ENCODE measurements at places on chromosomes 5 and 9.
A peak's percentile ranks its signal among the peaks of the same experiment; 100 is the strongest.

DNA sequence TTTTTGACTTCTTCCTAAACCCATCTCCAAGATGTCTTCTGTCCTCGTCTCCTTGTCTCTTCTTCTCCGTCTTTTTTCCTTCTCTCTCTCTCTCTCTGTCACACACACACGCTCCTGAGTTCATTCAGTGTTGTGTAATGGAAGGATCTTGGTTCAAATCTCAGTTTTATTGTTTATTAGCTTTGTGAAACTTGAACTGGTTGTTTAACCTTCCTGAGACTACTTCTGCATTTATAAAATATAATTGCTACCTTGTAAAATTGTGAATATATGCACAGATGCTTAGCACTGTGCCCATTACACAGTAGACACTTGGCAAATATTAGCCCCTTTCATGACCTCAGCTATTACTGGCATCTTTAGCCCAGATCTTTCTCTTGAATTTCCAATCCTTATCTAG, 2.4 kb upstream of the NADK2 start:
- no peak for DNase-seq

DNA sequence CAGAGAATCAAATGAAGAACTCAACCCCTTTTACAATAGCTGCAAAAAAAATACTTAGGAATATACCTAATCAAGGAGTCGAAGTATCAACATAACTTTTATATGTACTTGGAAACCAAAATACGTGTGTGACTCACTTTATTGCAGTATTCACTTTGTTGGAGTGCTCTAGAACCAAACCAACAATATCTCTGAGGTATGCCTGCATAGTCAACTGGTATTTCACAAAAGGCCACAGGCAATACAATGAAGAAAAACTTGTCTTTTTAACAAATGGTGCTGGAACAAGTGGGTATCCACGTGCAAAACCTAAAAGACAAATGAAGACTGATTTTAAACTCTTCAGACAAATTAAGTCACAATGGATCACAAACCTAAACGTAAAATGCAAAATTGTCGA, 385.7 kb downstream of the TLE1 start:
- DNase-seq = no peak

- no peak for DNase-seq
Measured at GRCh38 chr9:12961276-12961809, 186.5 kb downstream of the LURAP1L start.

- no peak for DNase-seq
Measured at GRCh38 chr5:65018763-65019162, 250.0 kb downstream of the CWC27 start.

GRCh38 chr5:73921741-73922140, 295.7 kb downstream of the ARHGEF28 start:
- DNase-seq = peak; percentile 57

- DNase-seq = peak; percentile 16
Measured at GRCh38 chr5:66080664-66081063, 63.4 kb upstream of the SREK1 start.

GRCh38 chr5:5584236-5584745, 161.8 kb downstream of the ICE1 start:
- DNase-seq = no peak

DNA sequence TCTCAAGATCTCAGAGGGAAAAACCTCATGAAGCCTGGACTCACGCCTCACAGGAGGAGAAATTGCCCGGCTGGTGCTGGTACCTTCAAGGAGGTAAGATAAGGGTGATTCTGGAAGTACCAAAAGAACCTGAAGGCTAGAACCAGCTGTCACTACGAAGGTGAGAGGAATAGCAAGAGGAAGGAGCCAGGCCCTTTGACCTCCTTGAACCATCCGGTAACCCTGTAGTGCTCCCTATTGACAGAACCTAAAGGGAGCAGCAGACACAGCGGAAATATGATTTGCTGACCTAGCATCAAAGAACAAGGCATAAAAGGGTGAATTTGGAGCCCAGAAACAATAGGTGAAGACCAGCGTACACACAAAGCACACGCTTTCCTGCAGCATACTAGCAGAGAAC, 92.2 kb downstream of the DOCK8 start:
- no peak for DNase-seq

Measured in AG10803 (cell line).